ENCODE measurements at places on chromosomes 1 and 21.

GRCh38 chr21:32380940-32381339, 11.9 kb downstream of the URB1 start:
- no peak for DNase-seq

- DNase-seq: no peak
Measured at GRCh38 chr1:180156201-180156600, 1.5 kb downstream of the QSOX1 start.

DNA sequence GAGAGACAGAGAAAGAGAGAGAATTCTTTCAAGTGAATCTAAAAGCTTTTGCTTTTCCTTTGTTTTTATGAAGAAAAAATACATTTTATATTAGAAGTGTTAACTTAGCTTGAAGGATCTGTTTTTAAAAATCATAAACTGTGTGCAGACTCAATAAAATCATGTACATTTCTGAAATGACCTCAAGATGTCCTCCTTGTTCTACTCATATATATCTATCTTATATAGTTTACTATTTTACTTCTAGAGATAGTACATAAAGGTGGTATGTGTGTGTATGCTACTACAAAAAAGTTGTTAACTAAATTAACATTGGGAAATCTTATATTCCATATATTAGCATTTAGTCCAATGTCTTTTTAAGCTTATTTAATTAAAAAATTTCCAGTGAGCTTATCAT, 117.6 kb downstream of the PTPRC start:
- DNase-seq: no peak

DNA sequence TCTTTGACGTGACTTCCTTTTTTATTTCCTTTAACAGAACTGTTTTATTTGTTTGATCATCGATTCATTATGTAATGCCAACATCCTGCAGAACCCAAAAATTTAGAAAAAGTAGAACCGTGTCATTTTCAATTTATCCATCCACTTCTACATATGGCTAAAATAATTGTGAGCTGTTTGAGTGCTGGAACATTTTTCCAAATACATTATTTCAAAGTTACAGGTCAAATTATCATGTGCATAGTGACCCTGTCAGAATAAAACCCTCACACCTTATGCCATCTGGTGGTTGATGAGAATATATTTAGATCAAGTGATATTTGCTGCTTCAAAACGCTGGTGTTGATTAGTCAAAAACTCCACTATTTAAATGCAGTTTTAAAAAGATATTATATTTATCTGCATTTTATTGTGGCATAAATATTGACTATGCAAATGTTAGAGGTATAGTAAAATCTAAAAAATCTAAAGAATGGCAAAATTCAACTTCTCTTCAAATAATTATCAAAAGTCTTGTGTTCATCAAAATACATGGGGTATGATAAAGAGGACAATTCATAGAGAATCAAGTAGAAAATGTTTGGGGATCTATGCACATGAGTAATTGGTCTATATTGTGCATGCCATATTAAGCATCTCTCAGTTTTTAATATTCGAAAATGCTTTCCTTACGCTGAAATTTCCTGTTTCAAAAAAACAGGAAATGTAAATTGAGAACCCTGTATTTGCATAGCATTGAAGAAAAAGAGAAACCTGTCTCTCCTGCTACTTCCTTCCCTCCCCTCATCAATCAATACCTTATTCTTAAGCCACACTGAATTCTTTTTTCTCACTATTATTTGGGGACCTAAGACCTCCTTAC, 39.7 kb downstream of the UBE2U start:
- no peak for DNase-seq

DNA sequence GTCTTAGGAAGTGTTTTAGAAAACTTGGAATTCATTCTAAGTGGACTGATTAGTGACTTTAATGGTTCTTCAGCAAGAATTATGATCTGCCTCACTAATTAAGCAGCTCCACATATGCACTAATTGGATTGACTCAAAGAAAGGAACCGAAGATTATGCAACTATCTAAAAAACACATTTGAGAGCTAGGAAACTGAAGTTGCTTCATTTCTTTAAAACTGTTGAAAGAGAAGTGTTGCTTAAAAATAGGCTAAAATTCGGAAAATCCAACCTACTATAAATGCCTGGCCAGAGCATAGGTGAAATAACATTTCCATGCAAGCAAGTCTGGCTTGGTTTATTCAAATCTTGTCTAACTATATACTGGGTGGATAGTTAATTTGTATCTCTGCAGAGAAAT, 502.9 kb upstream of the ZRANB2 start:
- no peak for DNase-seq

DNA sequence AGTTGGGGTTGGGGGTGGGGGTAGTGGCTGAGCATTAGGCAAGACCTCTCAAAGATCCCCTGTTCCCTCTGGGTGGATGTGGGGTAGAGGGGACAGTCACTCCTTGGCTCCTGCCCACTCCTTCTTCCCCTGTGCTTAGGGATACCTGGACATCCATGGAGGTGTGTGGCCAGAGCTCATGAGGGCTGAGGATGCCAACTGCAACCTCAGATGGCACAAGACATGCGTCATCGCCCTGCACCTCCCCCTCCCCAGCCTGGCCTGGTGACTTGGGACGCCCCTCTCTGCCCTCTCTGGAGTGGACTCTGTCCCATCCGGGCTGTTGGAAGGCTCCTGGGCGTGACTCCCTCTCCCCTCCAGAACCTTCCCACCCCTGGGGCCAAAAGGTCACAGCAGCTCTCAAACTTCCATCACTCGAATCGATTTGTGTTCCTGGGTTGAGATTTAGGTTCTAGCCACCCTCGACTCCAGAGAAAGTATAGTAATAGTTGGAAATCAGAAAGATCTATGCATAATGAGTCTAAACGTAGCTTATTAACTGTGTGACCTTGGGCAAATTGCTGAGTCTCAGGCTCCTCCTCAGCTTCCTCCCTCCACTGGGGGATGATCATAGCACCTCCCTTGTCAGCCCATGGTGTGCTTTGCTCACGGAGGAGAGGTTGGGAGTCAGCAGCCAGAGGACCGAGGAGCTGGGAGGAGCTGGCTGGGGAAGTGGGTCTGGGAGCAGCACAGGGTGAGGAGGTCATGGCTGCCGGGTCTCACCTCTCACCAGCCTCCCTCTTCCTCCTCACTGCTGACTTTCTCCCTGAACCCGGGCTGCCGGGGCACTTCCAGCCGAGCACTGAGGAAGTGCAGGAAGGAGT, 2.2 kb upstream of the PTPN7 start:
- no peak for DNase-seq

Data from sciatic nerve (tissue), 2 donors.